Activated CD8-positive, alpha-beta T cell treated with anti-CD3 and anti-CD28 coated beads for 36 hours (primary cell): ENCODE measurements at places on chromosomes 2 and 18.

DNA sequence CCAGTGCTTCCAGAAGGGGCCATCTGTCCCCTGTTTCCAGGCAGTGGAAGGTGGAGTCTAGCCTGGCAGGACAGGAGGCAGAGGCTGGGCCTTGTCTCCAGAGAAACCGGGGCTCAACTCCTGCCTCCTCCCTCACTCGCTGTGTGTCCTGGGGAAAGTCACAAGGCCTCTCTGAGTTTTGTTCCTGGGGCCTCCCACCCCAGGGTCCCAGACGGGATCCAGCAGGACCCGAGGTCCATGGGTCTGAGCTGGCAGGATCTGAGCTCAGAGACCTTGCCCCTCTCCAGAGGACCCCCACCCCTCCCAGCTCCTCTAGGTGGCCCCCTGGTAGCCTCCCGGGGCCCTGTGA lies 72.2 kb upstream of the TAF1B start:
- DNase-seq, result no peak

DNA sequence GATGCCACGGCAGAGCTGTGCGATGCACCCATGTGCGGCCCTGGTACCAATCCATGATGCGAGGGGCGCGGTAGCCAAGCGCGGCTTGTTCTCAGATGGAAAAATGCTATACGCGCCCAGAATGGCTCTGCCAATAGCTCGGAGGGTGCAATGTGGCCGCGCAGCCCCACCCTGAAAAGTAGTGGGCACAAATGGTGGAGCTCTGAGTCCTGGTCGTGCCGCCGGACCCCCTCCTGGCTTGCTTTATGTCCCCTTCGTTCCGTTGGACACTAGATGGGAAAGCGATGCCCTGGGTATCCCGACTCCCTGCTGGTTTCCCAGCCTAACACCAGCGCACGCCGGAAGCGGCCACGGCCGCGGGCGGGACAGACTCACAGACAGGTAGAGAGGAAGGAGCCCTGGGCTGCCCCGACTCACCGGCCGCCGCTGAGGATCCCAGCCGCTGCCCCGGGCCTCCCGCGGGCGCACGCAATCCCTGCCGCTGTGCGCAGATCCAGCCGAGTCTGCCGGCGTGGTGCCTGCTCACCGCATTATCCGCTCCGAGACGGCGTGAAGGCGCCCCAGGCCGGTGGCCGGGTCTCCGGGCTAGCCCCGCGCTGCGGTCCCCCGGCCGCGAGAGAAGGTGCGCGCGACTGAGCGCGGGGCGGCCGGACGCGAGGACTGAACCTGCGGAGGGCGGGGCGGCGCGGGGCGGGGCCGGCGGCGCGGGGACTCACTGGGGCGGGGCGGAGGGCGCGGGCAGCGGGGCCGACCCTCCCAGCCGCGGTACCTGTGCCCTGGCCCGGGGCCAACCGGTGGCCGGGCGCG lies at the start of gene CDC42EP3:
Gene CDC42EP3, minus strand, starts transcription at position 634 of the 807 bp plus-strand sequence. CDS start 25,055 bp downstream, outside the sequence.
- peak; percentile 78 for DNase-seq

DNA sequence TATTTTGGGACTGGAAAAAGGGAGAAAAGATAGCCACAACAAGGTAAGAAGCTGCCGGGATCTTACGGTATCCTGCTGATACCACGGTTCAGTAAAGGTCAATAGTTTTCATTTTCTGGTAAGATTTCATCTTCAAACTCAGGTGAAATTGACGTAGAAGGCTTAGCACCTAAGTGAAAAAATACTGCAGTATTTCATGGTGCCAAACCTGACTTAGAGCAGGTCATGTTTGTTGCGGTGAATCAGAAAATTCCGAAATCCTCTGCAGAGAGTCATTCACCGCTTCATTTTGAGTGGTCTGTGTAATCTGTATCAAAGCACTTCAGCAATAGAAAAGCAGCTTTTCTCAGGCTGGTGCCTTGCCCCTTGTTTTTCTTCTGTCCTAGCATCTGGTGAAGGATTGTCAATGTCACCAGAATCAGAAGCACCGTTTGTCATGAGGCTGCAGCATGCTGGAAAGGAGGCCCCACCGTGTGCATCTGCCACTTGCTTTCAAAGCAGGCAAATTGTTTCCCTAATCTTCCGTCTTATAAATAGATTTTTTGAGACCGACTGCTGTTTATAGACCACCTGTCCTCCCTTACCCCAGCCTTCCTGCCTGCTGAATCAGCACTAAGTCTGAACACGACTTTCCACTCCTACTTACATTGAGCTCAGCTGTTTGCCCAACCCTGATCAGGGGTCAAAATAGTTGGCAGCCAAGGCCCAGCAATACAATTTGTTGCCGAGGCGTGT lies 156.3 kb downstream of the EML6 start:
- DNase-seq, result no peak

DNA sequence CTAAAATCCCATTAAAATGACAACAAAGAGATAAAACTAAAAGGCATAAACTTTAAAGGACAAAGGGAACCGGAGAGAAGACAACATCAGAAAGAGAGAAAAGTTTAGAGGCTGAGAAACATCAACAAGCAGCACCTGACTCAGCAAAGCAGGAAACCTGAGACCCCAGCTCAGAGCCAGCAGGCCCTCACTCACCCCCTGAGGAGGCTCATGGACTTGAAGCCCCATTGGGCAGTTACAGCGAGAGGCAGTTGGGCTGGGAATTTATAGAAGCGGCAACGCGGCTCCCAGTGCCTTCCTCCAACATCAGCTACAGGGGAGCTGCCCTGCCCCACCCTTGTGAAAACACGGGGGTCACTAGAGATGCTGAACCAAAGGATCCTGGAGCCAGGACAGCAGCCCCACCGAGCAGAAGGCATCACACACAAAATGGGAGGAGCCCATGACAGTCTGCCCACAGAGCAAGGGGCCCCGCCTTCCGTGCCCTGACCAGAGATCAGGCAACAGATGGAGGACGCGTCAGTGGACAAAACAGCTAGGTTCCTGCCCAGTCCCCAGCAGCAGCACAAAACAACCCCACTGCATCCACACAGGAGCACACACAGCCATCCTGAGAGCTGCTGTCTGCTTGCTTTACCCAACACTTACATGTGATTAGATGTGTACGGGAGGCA lies 52.7 kb downstream of the CMPK2 start:
- DNase-seq, result no peak

DNA sequence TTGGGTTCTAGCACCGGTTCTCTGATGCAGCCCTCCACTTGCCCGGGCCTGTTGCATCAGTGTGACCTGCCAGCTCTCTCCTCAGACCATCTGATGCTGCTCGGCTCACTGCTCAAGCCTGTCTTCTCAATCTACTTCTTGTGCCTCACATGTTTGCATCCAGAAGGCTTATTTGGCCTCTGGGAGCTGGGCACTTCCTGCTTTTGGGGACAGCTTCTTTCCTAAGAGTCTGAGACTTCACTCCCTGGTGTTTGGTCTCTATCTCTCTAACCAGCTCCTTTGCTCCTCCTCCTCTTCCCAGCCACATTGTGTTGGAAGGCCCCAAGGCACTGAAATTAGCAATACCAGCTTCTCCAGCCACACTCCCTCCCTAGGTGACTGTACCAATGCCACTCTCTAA lies 212.8 kb downstream of the CDCA7 start:
- no peak for DNase-seq

GRCh38 chr18:48428475-48429177 lies 19.4 kb upstream of the ZBTB7C start:
- no peak for DNase-seq

- DNase-seq, result no peak
Measured at GRCh38 chr2:226515344-226516055, 284.1 kb downstream of the IRS1 start.

DNA sequence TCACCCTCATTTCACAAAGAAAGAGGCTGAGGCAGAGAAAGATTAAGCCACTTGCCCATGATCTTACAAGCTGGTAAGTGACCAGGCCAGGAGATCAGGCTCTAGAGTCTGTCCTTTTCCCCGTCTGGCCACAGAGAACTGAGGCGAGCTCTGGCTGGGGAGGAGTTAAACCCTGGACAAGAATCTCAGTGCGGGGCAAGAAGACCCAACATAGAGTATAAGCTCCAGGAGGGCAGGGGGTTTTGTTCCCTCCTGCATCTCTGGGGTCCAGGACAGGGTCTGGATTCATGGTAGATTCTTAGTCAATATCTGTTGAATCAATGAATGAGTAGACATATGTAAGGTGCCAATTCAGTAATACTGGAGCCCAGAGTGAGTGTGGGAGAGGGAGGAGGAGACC lies 12.9 kb upstream of the INPP5D start:
- no peak for DNase-seq

DNA sequence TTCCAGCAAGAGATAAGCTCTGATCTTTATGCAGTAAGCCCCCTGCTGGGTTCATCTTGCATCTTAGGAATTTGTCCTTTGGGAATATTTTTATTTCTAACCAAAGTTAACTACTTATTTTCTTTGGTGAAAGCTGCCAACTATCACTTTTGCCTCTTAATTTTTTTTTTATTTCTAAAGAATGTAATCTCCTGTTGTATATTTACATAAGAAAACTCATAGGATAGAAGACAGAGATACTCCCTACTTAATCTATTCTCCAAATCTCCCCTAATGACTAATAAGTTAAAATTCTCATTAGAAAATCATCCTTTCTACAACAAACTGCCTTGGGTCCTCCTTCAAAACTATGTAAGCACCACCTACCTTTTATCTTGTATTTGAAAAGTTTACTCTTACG lies 612.2 kb upstream of the SLC39A10 start:
- DNase-seq, result no peak

GRCh38 chr2:11748018-11748860 lies 1.8 kb downstream of the LPIN1 start:
- DNase-seq, result peak; percentile 42

GRCh38 chr2:165636959-165637358 lies 157.1 kb downstream of the GALNT3 start:
- no peak for DNase-seq

DNA sequence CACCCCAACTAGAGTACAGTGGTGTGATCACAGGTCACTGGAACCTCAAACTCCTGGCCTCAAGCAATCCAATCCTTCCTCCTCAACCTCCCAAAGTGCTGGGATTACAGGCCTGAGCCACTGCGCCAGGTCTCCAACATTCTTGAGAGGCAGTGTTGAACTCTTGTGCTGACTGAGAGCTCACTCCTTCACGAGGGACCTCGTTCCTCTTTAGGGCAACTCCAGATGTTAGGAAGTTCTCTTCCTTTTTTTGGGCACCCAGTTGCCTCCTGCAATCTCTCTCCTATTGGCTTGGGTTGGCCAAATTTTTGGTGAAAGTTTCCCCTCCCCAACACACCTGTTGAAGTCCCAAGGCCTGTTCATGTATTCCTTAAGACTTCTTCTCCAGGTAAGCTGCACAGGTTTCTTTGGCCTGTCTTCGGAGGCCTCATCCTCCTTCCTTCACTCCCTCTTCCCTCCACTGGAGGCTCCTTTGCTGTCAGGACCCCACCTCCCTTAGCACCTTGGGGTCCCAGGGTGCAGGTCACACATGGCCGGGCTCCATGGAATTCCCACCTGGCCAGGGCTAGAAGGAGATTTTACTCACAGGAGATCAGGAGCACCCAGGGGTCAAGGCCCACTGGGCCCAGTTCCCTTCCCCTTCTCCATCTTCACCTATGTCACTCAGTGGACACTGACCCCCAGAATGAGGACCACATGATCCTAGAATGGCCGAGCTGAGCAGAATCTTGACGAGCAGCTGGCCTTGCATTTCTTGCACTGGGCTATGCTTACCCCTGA lies 94.6 kb upstream of the SMAD2 start:
- DNase-seq, result no peak

- DNase-seq, result peak; percentile 71
Measured at GRCh38 chr2:172098650-172099471, 3.8 kb downstream of the DLX2 start.

- no peak for DNase-seq
Measured at GRCh38 chr2:63755965-63756364, 85.7 kb upstream of the UGP2 start.

DNA sequence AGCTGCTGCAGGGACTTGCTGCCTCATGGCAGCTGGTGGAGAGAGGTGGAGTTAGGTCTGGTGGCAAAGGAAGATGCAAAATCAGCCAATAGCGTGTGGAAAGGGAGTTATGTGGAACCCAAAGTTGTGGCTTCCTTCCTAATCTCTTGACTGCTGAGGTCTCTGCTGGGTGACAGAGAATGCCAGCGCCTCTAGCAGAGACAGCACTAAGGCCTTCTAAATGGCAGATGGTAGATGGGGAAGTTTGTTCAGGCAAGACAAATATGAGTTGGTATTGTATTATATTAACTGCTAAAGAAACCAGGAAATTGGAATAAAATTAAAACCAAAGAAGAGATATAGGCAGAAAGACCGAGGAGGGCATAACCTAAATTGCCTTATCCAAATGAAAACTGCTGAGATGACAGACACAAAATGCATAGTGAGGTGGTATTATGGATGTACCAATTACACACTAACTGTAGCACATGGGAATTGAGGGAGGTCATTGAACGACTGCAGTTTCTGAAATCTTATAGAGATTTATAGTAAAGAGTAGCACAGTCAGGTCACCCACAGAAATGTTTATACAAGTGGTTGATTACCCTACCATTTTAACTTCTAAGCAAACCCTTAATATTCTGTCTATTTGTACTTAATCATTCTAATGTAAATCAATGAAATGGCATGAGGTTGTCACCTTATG lies 246.6 kb upstream of the SESTD1 start:
- no peak for DNase-seq

DNA sequence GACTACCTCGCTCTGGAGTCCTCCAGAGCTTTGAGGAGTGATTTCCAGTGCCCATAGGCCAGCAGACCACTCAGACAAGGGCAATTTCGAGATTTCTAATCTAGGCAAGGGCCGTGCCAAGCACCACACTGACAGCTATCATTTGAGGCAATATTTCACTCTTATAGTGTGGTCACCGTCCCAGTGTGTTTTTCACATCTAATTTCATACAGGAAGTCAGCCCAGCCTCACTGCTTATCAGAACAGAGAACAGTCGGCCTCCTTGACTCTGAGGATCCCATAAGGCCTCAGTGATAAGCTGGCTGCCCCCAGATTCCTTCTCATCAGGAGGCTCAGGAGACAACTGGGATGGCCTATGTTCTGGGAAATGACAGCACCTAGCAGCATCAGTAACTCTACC lies 581 bp downstream of the CAPN14 start:
- DNase-seq, result no peak

- peak; percentile 33 for DNase-seq
Measured at GRCh38 chr2:144240656-144241339, 279.1 kb downstream of the ZEB2 start.

DNA sequence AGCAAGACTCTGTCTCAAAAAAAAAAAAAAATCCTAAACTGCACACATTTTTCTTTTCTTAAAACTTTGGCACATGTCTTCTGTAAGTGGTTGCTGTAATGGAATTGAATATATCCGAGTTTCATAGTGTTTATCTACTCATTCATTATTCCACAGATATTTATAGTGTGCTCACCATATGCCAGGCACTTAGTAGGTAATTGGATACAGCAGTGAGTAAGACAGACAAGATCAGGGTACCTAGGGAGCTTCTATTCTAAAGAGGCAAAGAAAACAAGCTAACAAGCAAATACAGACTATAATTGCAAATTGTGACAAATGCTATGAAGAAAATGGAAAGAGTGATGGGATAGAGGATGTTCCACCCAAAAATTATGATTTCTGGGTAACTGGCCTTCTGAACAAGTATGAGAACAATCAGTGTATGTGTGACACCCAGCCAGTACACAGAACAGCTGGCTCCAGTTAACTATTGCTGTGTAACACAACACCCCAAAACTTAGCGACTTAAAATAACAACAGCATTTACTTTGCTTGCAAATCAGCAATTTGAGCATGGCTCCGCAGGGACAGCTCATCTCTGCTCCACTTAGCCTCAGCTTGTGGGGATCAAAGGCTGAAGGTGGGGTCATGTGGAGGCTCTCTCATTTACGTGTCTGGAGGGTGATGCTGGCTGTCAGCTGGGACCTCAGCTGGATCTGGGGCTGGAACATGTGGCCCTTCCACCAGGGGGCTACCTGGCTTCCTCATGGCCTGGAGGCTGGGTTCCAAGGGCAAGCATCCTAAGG lies 224.9 kb downstream of the INSIG2 start:
- peak; percentile 24 for DNase-seq

GRCh38 chr2:101720732-101721131 lies 23.2 kb downstream of the MAP4K4 start:
- DNase-seq, result no peak
